ENCODE measurements at places on chromosomes 13 and 19. TPM values are rescaled to one million over a fixed set of nuclear protein-coding genes. Genes with fewer than 3 reads are reported as not detected.

Gene CYP4F11
- not detected for total RNA-seq

Gene ZNF208
- 0.54 TPM for total RNA-seq

Gene CEACAM20
- total RNA-seq, result not detected

Gene TTC9B
- total RNA-seq, result 15.0 TPM

Gene LHB
- not detected for total RNA-seq

Gene PRSS57
- not detected for total RNA-seq

Gene BEST2
- not detected for total RNA-seq

Gene SNAPC2
- 4.6 TPM for total RNA-seq

Gene CARM1
- 26.0 TPM for total RNA-seq

Gene FAM216B
- 2.9 TPM for total RNA-seq

Gene C13orf46
- total RNA-seq, result 0.54 TPM

Gene LILRA2
- total RNA-seq, result 0.27 TPM

Gene ZNF440
- total RNA-seq, result 22.2 TPM
